DMS 273 treated with DMSO at 0.1 percent for 48 hours (cell line): ENCODE measurements at places on chromosomes 12 and 14.

DNA sequence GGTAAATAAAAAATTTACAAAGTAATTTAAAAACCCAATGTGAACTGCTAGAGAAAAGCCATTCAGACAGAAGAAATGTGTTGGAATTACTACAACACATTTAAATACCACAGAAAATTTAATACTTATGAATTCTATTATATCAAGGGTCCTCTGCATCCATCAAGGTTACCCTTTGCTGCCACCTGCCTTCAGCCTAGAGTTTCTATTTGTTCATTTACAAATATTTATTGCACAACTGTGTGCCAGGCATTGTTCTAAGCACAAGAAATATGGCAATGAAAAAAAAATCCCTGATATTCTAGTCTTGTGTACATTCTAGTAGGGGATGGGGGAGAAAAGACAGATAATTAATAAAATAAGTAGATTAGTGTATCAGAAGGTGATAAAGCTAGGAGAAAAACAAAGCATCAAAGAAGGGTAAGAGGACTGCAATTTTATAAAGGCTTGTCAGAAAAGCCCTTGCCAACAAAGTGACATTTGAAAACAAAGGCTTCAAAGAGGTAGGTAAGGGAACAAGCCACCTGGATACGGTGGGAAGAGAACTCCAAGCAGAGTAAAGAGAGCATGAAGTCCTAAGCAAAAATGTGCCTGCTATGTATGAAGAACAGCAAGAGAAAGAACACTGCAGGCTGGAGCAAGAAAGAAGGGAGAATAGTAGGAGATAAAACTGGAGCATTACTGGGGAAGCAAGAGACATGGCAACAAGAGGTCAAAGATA, 59.1 kb upstream of the SLC6A13 start:
- no peak for DNase-seq

GRCh38 chr12:107335802-107336570, 242.6 kb upstream of the CRY1 start:
- DNase-seq = no peak

GRCh38 chr12:44677724-44678123, 198.4 kb downstream of the NELL2 start:
- no peak for DNase-seq

DNA sequence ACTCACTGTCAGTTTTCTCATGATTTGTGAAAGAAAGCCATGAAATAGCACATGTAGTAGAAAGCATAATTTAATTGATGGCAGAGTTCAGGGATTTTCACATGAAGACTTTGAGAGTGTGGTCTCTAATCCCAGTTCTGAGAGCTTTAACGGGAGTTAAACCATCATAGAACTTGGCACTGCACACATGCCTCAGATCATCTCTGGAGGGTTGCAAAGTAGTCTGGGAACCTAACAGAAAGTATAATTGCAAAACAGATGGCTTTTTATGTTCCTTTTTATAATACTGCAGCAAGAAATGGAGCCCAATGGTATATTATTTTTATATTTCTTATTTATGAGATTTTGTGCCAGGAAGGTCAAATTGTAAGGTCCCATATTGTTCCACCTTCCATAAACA, 77.9 kb downstream of the BHLHE41 start:
- DNase-seq = no peak

- no peak for DNase-seq
Observed at GRCh38 chr14:31858868-31859267, 218.2 kb upstream of the ARHGAP5 start.

- no peak for DNase-seq
Observed at GRCh38 chr14:97361958-97362357, 564.8 kb downstream of the VRK1 start.

- DNase-seq = no peak
Observed at GRCh38 chr12:109244073-109244472, 65.0 kb downstream of the FOXN4 start.

- DNase-seq = no peak
Observed at GRCh38 chr12:67424784-67425183, 155.6 kb downstream of the CAND1 start.

- no peak for DNase-seq
Observed at GRCh38 chr12:122021193-122021821, 377 bp upstream of the BCL7A start.

DNA sequence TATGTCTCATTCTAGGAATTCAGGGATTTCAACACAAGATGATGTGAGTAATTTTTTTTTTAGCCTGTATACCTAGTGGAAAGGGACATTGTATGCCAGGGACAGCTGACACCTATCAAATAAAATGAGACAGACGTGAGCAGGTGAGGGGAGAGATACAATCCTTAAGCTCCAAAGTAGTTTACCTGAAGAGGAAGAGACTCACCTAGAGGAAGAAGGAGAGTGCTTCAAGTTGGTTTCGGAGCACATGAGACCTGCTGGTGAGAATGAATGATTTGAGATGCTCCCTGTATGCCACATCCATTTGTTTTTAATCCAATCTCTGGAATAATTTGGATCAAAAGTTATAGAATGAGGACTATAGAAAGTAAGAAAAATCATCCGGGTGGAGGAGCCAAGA, 915.4 kb upstream of the FBXO33 start:
- no peak for DNase-seq
